ENCODE measurements at places on chromosomes 11 and 22.

DNA sequence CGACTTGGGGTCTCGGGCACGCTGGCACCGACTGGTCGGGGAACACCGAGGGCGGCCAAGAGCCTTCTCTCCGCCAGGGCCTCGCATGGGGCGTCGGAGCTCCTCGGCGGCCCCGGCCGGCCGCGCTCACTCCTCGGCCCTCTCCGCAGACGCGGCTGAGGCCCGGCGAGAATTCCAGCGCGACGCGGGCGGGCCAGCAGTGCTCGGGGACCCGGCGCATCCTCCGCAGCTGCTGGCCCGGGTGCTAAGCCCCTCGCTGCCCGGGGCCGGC is 5.6 kb downstream of the TBX1 start:
- no peak for DNase-seq

- no peak for DNase-seq
Observed at GRCh38 chr22:27877501-27877900, 41.6 kb downstream of the PITPNB start.

DNA sequence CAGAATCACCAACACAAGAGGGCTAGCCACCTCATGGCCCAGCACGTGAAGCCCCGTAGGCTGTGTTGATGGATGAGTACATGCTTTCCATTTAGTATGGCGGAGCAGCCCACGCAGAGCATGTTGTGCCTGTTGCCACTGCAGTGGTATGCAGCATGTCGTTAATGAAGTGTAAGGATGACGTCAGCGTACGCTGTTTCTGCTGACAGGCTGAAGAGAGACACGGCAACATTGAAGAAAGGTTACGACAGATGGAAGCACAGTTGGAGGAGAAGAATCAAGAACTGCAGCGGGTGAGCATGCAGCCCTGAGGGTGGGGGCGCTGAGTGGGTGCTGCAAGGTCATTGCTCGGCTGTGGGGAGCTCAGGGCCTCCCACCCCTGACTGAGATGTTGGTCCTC is 62.8 kb downstream of the PPFIA1 start:
- no peak for DNase-seq

DNA sequence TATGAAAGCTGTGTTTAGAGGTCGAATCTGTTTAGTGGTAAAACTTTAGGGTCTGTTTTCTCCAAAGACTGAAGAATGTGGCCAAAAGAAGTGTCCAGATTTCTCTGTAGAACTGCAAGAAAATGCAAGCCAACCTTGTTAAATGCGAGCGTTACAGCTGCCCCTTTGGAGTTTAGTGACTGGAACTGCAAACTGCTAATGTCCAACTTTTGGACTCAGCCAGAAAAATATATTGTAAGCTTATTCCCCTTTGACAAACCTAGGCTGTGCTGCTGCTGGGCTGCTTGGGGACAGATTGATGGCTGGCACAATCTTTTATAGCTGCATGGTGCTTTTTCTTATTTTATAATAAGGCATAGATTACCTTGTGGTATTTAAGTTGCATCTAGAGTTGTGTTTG is 3.9 kb downstream of the TEAD1 start:
- DNase-seq: no peak

- DNase-seq: no peak
Observed at GRCh38 chr11:127339376-127339775, 338.8 kb upstream of the KIRREL3 start.

- no peak for DNase-seq
Observed at GRCh38 chr11:113468726-113469345, 6.4 kb downstream of the DRD2 start.

DNA sequence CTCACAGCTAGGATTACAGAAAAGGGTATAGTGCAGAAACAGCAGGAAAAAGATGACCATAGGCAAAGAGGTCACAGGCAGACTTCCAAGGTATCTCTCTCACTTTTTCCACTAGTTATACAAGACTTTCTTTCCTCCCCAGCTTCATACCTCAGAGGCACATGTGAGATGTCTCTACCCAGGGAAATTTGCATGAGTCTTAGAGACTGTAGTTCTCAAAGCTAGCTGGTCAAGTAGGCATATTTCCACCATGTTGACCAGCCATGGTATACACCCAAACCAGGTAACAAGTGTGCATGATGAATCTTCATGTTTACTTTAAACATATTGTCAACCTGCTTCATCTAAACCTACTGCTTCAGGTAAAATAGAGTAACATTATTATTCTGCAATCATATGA is 27.9 kb downstream of the PRMT3 start:
- DNase-seq: no peak

DNA sequence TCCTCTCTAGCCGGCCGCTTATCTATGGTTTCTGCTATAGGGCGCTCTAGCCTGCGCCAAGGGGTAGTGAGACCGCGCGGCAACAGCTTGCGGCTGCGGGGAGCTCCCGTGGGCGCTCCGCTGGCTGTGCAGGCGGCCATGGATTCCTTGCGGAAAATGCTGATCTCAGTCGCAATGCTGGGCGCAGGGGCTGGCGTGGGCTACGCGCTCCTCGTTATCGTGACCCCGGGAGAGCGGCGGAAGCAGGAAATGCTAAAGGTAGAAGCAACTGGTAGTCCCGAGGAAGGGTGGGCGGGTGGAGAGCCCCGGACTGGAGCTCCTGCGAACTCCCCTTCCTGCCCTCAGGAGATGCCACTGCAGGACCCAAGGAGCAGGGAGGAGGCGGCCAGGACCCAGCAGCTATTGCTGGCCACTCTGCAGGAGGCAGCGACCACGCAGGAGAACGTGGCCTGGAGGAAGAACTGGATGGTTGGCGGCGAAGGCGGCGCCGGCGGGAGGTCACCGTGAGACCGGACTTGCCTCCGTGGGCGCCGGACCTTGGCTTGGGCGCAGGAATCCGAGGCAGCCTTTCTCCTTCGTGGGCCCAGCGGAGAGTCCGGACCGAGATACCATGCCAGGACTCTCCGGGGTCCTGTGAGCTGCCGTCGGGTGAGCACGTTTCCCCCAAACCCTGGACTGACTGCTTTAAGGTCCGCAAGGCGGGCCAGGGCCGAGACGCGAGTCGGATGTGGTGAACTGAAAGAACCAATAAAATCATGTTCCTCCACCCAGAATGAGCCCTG is at the start of the genes LBHD1 and UQCC3:
TSS of gene LBHD1 (minus strand) at position 660 of the 782 bp plus-strand sequence. CDS start 2,236 bp downstream, outside the sequence.
TSS of gene UQCC3 (plus strand) at position 66 of the 782 bp plus-strand sequence. CDS start at position 139, 73 bp downstream.
- peak; percentile 59 for DNase-seq

- DNase-seq: peak; percentile 77
Observed at GRCh38 chr11:111378861-111379601, at the start of gene POU2AF1. POU2AF1 (minus strand) TSS chr11:111379275; CDS start chr11:111379177, 98 bp downstream.

GRCh38 chr11:11864803-11865202 is 23.0 kb downstream of the USP47 start:
- DNase-seq: no peak

- DNase-seq: no peak
Observed at GRCh38 chr22:37617431-37617830, 8.8 kb downstream of the GGA1 start.

DNA sequence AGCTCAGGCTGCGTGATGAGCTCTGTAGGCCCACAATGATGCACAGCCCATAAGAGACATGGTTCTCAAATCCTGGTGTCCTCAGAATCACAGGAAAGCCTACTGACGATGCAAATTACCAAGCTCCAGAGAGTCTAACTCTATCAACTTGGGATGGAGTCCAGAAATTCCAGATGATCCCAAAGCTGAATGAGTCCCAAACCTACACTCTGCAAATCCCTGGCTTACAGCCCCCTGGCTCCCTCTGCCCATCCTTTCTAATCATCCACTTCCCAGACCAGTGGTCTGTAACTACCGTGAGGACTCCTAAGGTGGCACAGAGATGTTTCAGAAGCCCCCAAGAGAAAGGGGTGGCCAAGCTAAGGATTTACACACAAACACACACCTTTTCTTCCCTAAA is 13.5 kb downstream of the ARFGAP2 start:
- no peak for DNase-seq

DNA sequence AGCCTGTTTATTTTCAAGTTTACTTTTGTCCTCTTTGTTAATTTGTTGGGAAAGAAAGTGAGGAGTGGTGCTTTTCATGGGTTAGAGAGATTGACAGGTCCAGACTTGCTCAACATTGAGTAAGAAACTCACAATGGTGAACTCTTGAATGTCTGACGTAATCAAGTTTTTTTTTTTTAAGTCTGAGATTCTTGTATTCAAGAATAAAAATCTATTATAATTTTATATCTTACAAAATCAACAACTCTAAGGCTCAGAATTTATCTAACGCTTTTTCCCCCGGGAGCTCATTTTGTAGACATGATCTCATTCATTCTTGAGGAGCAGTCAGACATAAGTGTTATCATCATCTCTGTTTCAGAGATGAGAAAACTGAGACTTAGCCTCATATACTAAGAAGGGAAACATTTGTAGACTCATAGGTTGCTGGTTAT is 39.1 kb upstream of the SPTBN2 start:
- no peak for DNase-seq

- DNase-seq: no peak
Observed at GRCh38 chr11:110907629-110908028, 195.4 kb upstream of the ARHGAP20 start.
